Effector CD8-positive, alpha-beta T cell (primary cell): ENCODE measurements at places on chromosomes 7 and 10.

DNA sequence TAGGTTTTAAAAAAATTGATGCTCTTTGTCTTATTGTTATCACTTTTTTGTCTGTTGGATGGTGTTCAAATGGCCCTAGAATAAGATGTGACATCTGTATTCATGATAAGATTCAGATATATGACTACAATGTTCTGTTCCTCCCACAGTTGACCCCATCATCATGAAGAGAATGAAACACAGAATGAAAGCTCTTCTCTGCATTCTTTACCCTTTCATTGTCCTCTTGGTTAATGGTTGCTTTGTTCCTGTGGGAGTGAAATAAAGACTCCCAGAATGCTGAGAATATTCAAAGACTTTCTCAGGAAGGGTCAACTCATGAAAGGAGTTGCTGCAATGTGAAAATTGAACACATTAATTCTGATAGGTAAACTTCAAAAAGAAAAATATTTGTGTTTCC, 1015.8 kb downstream of the SORCS3 start:
- no peak for DNase-seq

DNA sequence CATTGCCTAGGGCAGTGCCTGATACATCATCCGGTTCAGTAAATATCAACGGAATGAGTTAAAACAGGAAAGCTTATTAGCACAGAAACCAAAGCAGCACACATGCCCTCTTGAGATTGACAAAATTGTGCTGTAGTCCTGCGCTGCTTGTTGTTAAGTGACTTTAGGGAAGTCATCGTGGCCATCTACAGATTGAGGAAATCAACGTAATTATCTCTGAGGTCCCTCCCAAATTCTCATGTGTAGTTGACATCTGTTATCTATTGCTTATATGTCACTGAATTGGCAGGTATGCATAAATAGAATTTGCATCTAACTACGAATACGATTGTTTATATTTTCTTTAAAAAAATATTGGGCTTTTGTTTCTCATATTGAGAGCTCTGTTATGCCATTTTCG, 3.5 kb upstream of the GNB2 start:
- DNase-seq, result no peak

GRCh38 chr7:5598769-5599371, 175.2 kb upstream of the TNRC18 start:
- no peak for DNase-seq

- no peak for DNase-seq
Measured at GRCh38 chr7:28565980-28566379, 153.7 kb downstream of the CREB5 start.

- DNase-seq, result no peak
Measured at GRCh38 chr7:42843205-42843800, 68.6 kb downstream of the C7orf25 start.

- no peak for DNase-seq
Measured at GRCh38 chr7:103664577-103664976, 218.6 kb upstream of the SLC26A5 start.

DNA sequence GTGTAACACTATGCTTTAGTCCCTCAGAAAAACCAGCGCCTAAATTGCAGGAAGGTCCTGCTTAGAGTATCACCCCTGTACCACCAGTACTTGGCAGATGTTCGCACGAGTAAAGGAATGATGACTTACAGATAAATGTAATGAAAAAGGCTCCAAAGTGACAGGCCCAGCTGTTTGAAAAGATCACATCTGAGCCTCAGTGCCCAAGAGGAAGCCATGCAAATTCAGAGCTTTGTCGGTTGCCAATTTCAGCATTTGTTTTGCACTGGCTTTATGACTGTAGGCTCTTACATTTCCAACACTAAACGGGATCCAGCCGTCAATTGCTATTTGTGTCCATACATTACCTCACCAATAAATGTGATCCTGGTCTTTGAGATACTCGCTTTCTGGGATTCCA, 60.6 kb upstream of the GAD2 start:
- DNase-seq, result no peak

GRCh38 chr7:83751217-83751616, 102.3 kb upstream of the SEMA3E start:
- no peak for DNase-seq

- DNase-seq, result no peak
Measured at GRCh38 chr7:94178230-94178629, 174.1 kb upstream of the BET1 start.

DNA sequence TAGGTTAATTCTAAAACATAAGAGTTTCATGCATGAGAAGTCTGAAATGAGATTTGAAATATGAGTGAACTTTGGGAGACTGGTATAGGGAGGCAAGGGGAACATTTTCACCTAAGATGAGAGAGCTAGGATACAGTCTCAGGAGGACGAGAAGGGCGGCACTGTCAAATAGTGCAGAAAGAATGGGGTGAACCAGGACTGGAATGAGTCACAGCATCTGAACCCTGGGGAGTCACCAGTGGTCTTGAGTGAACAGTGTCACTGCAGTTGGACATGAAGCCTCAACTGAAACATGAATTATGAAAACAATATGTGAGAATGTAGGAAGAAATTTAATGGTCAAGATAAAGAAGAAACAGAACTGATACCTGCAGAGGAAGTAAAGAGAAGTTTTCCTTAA, 33.8 kb downstream of the GNG11 start:
- no peak for DNase-seq

- DNase-seq, result no peak
Measured at GRCh38 chr7:36261019-36261754, 108.1 kb downstream of the EEPD1 start.

DNA sequence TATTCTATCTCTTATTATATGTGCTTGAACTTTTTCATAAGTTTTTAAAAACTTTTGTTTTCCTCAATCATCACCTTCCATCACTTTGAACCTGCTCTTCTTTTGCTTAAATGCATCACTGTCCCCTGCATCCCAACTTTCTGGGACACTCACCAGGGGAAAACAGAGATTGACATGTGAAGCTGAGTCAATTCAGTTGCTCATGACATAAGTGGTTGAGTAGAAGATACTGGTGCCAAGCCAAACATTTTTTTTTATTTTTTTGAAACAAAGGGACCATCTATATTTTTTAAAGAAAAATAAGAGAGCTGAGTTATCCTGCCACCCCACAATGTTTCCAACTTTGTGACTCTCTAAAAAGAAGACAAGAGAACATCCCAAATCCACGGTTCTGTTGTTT, 61.8 kb upstream of the AHR start:
- no peak for DNase-seq

DNA sequence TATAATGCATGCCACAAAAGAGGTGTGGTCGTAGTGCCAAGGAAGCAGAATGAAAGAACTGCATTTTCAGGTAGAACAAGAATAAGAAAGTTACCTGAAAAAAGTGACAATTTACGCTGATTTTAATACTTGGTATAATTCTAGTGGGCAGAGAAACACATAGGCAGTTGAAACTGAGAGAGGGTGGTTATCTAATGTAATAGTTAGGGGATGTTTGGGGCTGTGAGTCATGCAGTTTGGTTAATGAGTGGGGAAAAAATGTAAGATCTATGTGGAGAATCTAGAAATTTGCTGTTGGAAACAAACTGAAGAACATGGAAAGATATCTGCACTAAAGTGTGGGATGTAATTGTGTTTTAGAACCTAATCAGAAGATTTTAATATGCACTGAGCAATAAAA, 33.7 kb downstream of the ZNF37A start:
- DNase-seq, result no peak

DNA sequence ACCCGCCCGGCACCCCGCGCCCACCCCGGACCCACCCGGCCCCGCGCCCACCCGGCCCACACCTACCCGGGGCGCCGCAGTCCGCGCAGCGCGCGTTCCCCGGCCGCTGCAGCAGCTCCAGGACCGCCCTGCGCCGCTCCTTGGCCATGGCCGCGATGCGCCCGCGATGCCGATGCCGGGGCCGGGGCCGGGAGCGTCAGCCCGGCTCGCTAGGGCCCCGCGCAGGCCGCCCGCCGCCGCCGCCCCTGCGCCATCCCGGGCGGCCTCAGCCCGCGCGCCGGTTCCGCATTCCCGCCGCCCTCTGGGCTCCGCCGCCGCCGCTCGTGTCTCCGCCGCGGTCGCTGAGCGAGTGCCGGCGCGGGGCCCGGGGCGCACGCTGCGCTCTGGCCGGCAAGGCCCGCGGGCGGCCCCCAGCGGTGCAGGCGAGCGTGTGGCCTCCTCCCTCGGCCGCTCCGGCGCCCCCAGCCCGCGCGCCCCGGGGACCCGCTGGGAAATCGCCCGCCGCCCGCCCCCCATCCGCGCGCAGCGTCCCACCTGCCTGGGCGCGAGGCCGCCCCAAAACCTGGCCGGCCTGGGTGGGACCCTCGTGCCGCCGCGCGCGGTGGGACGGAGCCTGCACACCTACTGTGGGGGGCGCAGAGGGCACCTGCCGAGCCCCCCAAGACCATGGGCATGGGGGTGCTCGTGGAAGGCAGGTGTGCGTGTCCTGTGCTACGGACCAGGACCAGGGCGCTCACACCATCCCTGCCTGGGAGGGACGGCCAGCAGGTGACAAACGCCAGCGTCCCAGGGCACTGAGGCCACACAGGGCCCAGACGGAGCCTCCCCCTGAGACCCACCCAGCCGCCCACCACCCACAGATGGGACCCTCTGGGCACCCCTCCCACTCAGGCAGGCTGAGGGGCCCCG, at the start of gene ADAP1:
Gene ADAP1 (minus strand): TSS at position 351 of the 909 bp plus-strand sequence. CDS start 203 bp downstream, at position 148.
- no peak for DNase-seq

DNA sequence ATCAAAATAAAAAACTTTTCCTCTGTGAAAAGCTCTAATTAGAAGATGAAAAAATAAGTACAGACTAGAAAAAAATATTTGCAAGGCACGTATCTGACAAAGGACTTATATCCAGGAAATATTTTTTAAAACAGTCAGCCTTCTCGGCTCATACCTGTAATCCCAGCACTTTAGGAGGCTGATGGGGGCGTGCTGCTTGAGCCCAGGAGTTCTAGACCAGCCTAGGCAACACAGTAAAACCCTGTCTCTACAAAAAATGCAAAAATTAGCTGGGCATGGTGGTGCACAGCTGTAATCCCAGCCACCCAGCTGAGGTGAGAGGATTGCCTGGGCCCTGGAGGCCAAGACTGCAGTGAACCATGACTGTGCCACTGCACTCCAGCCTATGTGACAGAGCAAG, 542.8 kb downstream of the PARD3 start:
- DNase-seq, result no peak

DNA sequence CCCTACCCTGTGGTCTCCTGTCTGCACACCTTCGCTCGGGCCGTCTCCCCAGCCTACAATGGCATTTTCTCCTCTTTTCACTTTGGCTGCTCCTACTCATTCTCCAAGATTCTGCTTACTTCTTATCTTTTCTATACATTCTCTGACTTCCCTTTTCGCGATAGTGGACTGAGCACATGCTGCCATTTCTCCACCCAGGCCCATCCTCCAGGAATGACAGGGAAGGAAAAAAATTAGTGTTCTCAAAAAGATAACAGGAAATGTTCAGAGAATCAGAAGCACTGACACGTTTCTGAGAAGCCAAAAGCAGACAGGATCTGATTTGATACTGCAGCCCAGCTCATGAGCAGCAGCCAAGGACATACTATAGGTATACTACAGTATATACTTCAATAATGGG, 6.4 kb upstream of the ANXA11 start:
- DNase-seq, result no peak

- DNase-seq, result no peak
Measured at GRCh38 chr7:80207501-80207900, 72.9 kb downstream of the GNAI1 start.

DNA sequence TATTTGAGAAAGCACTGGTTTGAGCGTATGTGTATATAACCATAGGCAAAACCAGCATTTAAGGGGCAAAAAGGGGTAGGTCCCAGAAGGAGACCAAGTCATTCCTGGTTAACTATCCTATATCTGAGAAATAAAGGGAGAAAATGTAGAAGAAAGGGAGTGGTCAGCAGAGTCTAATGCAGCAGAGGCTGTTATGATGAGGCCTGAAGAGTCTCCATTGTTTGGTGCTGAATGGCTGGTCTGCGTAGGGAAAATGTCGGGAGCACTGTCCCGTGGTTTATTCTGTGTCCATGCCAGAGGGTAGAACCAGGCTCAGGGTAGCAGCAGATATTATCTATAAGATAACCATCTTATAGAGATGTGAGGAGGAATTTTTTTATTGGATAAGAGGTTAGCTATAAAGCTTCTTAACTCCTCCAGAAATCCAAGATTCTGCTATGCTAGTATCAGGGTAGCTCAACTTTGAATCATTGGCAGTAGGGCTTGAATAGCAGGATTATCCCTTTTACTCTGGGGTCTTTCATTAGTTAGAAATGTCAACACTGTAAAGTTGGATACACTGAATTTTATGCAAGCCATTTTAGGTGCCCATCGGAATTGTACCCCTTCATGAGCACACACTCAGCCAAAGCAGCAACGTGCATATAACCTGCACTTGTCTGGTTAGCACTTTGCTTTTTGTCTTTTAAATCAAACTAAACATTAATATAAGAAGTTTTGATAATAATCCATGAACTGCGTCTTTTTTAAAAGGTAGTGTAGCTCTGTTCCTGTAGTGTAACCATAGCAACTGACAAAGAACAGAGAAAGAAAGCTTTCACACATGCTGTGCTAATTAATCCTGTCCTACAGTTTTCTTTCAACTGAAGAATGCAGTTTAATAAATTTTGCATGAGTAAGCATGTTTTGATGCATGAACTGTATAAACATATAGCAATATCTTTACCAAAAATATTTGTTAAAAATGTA, 312.0 kb upstream of the FZD1 start:
- no peak for DNase-seq

- DNase-seq, result no peak
Measured at GRCh38 chr7:37705976-37706375, 22.4 kb downstream of the GPR141 start.

DNA sequence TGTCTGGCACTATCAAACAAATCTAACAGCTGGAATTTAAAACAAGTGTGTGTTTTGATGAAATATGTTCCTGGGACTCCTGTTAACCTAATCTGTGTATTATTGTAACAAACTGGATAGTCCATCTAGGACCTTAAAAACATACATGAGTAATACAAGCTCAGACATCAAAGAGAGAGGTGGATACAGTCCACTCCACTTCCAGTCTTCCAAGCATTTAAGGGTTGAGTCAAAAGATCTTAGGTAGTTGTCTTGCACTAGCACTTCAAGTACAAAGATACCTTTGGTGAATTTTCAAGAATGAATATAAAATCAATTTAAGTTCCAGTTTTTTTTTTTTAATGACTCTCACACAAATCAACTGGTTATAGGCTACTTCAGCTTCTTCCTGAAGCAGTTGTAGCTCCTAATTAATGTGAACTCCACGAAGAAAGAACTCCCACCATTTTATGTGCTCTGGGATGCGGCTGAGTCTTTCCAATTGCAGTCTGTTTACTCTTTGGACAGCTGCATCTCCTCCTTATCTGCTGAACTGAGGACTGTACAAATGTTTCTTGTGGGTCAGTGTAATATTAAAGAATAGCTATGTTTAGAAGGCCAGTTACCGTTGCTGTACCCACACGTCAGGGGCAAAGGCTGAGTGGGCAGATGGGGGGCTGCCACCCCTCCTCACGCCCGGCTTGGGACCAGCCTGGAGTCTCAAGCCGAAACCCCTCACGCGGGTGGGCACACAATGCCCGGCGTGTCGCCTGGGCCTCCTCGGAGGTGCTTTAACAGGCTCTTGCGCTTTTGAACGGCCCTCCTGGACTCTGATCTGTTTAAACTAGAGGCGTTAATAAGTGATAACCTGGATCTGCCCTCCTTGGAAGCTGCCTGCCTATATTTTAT, 2.9 kb upstream of the IGF2BP3 start:
- DNase-seq, result no peak

- no peak for DNase-seq
Measured at GRCh38 chr7:117875566-117875965, 2.3 kb upstream of the CTTNBP2 start.

GRCh38 chr7:74230446-74231231, 20.8 kb downstream of the LAT2 start:
- DNase-seq, result no peak

GRCh38 chr7:88985295-88985694, 189.8 kb upstream of the TEX47 start:
- DNase-seq, result no peak

- DNase-seq, result no peak
Measured at GRCh38 chr10:70302292-70302691, 18.5 kb upstream of the NPFFR1 start.
